NCI-H345 (cell line): ENCODE measurements at places on chromosomes 4 and X.

GRCh38 chrX:6266041-6266440 is 37.4 kb upstream of the NLGN4X start:
- no peak for DNase-seq

GRCh38 chrX:116185163-116185562 is 14.6 kb downstream of the AGTR2 start:
- DNase-seq: no peak

GRCh38 chr4:26945794-26946193 is 85.2 kb downstream of the STIM2 start:
- no peak for DNase-seq

DNA sequence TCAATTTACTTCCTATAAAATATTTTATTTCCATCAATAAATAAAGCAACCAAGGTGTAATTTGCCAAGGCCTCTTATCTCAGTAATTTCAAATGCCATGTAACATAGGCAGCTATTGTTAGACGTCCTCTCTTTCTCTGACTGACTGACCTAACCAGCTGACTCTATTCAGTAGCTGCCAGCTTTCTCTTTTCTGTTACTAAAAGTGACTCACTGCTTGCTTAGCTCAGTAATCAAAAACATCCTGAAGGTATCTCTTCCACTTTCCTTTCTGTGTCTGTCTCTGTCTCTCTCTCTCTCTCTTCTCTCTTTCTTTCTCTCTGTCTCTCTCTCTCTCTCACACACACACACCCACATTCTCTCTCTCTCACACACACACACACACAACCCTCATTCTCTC is 134.2 kb downstream of the SPOCK3 start:
- DNase-seq: peak; percentile 36

DNA sequence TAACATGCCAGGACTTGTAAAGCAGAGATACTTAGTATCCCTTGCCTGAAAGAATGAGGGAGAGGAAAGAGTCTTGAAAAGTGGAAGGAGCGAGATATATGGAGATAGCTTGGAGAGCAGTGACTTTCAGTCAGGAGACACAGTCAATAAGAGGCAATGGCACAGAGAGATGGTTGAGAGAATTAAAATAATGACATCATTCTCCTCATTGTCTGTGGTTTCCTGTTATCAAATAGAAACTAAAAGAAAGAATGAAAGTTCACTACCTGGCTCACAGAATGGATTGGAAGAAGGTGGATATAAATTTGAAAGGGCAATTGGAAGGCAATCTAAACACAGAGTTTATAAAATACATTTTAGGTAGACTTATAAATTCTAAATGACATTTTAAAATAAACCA is 760.2 kb upstream of the AADAT start:
- DNase-seq: no peak

DNA sequence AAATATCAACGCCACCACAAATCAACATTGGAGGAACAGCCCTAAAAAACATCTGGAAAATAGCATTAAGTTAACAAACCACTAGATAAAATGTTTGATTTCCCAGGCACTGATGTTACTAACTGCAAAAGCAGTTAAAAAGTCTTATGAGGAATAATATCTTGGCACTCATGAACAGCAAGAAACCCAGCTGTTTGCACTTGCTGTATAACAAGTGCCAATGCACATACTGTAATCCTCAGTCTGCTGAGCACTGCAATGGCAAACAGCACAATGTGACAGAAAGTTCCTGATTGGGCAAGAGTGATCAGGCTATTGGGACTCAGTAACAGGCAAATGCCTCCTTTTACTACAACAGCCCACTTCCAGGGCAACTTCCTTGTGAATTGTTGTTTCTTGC is 20.8 kb upstream of the SEC24B start:
- DNase-seq: no peak

DNA sequence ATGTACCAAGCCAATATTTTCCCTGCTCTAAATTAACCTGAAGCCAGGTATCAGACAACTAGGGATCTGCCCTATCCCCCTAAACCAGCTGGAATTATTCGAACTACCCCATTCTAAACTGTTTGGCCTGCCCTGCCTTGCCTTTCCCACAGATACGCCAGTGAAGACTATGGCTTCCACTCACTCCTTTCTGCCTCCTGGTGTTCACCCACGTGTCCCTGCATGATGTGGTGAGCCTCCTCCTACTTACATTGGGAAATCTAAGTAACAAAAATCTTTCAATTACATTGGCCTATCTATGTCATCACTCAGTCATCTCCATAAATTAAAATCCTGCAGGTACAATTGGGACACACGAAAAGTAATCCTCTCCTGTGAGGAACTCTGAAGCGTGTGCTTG is 6.1 kb upstream of the LDOC1 start:
- no peak for DNase-seq

- DNase-seq: no peak
Measured at GRCh38 chr4:25449270-25449669, 72.2 kb downstream of the ANAPC4 start.
